ENCODE measurements at places on chromosomes 2 and 18. TPM values are rescaled to one million over a fixed set of nuclear protein-coding genes. Genes with fewer than 3 reads are reported as not detected.

The NAT8 gene
- not detected for total RNA-seq

The HNMT gene
- total RNA-seq = 26.2 TPM

The KIF5C gene
- total RNA-seq = 2.8 TPM

The NOSTRIN gene
- total RNA-seq = 48.1 TPM

The SIGLEC15 gene
- 0.54 TPM for total RNA-seq

The MDH1B gene
- total RNA-seq = 8.4 TPM

The B4GALT6 gene
- 2.6 TPM for total RNA-seq

The ESPNL gene
- total RNA-seq = 0.11 TPM

The ZNF519 gene
- 6.2 TPM for total RNA-seq

The GREB1 gene
- total RNA-seq = 0.94 TPM

The NTSR2 gene
- not detected for total RNA-seq

The FOXI3 gene
- not detected for total RNA-seq

The CD207 gene
- not detected for total RNA-seq

The KCNF1 gene
- not detected for total RNA-seq

The COLEC11 gene
- total RNA-seq = 13.5 TPM

The RAMP1 gene
- total RNA-seq = 0.78 TPM

The C18orf63 gene
- not detected for total RNA-seq

The PRLH gene
- total RNA-seq = not detected

The TBR1 gene
- total RNA-seq = not detected

The GKN2 gene
- total RNA-seq = not detected

The MAPRE3 gene
- 12.9 TPM for total RNA-seq

The CLEC4F gene
- not detected for total RNA-seq

The LCLAT1 gene
- total RNA-seq = 68.7 TPM

The IL1F10 gene
- not detected for total RNA-seq

The STPG4 gene
- 0.22 TPM for total RNA-seq

The FZD7 gene
- 10.1 TPM for total RNA-seq

The IGFBP5 gene
- total RNA-seq = 989 TPM

The DNAJC5G gene
- total RNA-seq = not detected

The RELCH gene
- total RNA-seq = 48.2 TPM

The DPYSL5 gene
- not detected for total RNA-seq

The CPO gene
- 2.1 TPM for total RNA-seq

The CROCC2 gene
- total RNA-seq = not detected

The DUSP19 gene
- total RNA-seq = 3.6 TPM

The EMILIN1 gene
- 35.4 TPM for total RNA-seq

The IL18RAP gene
- 3.1 TPM for total RNA-seq

The SCG2 gene
- total RNA-seq = 0.94 TPM

The FSHR gene
- total RNA-seq = 0.13 TPM

The CLASP1 gene
- 100 TPM for total RNA-seq

The POTEC gene
- not detected for total RNA-seq

The KYNU gene
- total RNA-seq = 0.93 TPM

The RSAD2 gene
- 1.5 TPM for total RNA-seq

Measured in thyroid gland (tissue), 4 donors.